ENCODE measurements at places on chromosomes 12 and 14. TPM values are rescaled to one million over a fixed set of nuclear protein-coding genes. Genes with fewer than 3 reads are reported as not detected.

GRCh38 chr12:5184186-5184585 is 140.5 kb downstream of the KCNA5 start:
- no peaks in the 10 kb centered on the region for H3K27me3 ChIP-seq
- H3K4me3 ChIP-seq, result no peak overlapping the region
- H3K27ac ChIP-seq, result no peak overlapping the region

DNA sequence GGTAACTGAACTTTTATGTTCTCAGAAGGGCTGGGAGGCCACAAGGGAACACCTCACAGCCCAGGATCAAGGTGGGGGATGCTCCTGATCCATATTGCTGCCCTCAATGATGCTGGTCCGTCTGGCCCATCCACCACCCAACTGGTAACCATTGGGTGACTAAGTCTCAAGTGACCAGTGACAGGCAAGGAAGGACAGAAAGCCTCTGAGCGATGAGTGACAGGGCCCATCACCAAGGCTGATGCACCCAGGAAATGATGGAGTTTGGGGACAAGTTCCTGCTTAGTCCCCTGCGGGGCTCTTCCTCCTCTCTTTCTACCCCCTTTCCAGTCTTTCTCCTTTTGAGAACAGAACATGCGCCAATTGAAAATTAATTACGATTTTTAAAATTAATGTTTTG is 2.6 kb upstream of the MMP19 start:
- H3K36me3 ChIP-seq, result no peaks in the 10 kb centered on the region
- H3K27me3 ChIP-seq, result no peaks in the 10 kb centered on the region
- no peak overlapping the region for H3K27ac ChIP-seq
- DNase-seq, result no peak
- no peak overlapping the region for H3K4me3 ChIP-seq

- no peaks in the 10 kb centered on the region for H3K36me3 ChIP-seq
- no peak overlapping the region for H3K4me3 ChIP-seq
- no peak for DNase-seq
- no peaks in the 10 kb centered on the region for H3K27me3 ChIP-seq
- no peak overlapping the region for H3K27ac ChIP-seq
Observed at GRCh38 chr12:75859868-75860267, 171.7 kb downstream of the PHLDA1 start.

DNA sequence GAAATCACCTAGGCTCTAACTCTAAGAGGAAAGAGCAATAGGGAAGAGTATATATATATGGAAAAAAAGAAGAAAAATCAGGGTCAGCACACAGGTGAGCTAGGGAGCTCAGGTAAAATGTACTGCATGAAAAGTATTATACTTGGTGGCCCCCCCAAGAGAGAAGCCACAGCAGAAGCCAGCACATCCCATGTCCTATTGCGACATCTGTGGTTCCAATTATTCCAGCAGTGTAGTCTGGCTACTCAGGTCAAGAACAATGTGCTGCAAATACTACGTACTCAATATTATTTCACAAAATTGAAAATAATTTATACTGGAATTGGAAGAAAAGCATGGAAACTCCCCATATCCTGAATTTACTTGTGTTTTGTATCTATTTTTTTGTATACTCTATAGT is 85.5 kb downstream of the CEP83 start:
- H3K4me1 ChIP-seq, result no peaks in the 10 kb centered on the region
- no peak overlapping the region for H3K4me3 ChIP-seq
- H3K27me3 ChIP-seq, result no peaks in the 10 kb centered on the region
- no peak for DNase-seq
- no peak overlapping the region for H3K27ac ChIP-seq
- no peaks in the 10 kb centered on the region for H3K36me3 ChIP-seq

GRCh38 chr14:79598339-79598738 is 613.0 kb downstream of the DIO2 start:
- no peaks in the 10 kb centered on the region for H3K4me1 ChIP-seq
- no peak for DNase-seq
- no peak overlapping the region for H3K4me3 ChIP-seq
- no peak overlapping the region for H3K27ac ChIP-seq
- H3K36me3 ChIP-seq, result no peaks in the 10 kb centered on the region
- H3K27me3 ChIP-seq, result no peaks in the 10 kb centered on the region

DNA sequence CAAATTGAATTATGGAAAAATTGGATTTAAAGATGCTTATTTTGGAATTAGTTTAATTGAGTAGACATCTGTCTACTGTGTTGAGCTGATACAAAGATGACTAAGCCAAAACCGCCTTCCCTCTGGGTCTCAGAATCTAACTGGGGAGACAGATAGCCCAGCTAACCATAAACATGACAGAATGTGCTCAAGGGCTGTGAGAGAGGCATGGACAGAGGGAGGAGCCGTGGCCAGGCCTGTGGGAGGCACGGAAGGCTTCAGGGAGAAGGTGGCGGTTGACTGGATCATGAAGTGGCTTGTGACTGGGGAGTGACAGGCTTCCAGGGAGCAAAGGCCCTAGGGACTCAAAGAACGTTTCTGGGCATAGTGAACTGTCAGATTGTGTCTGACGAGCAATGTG is 74.6 kb downstream of the DACT1 start:
- no peaks in the 10 kb centered on the region for H3K36me3 ChIP-seq
- no peak for DNase-seq
- no peaks in the 10 kb centered on the region for H3K4me1 ChIP-seq
- H3K4me3 ChIP-seq, result no peak overlapping the region
- no peak overlapping the region for H3K27ac ChIP-seq

- no peak overlapping the region for H3K4me3 ChIP-seq
- H3K36me3 ChIP-seq, result no peaks in the 10 kb centered on the region
- peaks cover 24% of the 10 kb centered on the region for H3K4me1 ChIP-seq
- DNase-seq, result no peak
- H3K27me3 ChIP-seq, result no peaks in the 10 kb centered on the region
- H3K27ac ChIP-seq, result no peak overlapping the region
Observed at GRCh38 chr14:64951724-64952123, 9.2 kb upstream of the GPX2 start.

GRCh38 chr12:132167611-132168310 is 23.5 kb downstream of the NOC4L start:
- H3K27me3 ChIP-seq, result no peaks in the 10 kb centered on the region
- H3K4me1 ChIP-seq, result peaks cover 3% of the 10 kb centered on the region
- no peak overlapping the region for H3K27ac ChIP-seq
- no peak for DNase-seq

- peak overlapping the region; percentile 69 for H3K4me3 ChIP-seq
- DNase-seq, result no peak
- H3K27ac ChIP-seq, result peak overlapping the region; percentile 87
- H3K4me1 ChIP-seq, result no peaks in the 10 kb centered on the region
Observed at GRCh38 chr12:31326736-31327659, 1.0 kb upstream of the SINHCAF start.

DNA sequence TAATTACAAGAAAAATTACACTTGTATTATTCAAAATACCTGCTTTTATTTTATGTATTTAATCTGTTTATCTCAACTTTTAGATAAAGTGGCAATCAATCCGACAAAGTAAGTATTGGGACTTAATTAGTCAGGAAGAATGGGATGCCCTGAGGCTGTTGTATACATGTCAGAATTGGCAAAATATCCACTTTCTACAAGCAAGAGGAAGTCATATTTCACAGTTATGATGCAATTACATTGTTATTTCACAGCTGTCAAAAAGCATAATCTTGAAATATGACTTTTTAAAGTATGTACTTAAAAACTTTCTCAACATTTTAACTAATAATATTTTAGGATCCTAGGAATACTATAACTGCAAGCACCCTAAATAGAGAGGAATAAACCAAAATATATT is 357.1 kb upstream of the MGAT4C start:
- H3K4me3 ChIP-seq, result no peak overlapping the region
- no peaks in the 10 kb centered on the region for H3K27me3 ChIP-seq
- DNase-seq, result no peak
- H3K36me3 ChIP-seq, result no peaks in the 10 kb centered on the region

GRCh38 chr12:72295101-72295500 is 22.9 kb downstream of the TRHDE start:
- H3K27me3 ChIP-seq, result no peaks in the 10 kb centered on the region
- no peaks in the 10 kb centered on the region for H3K36me3 ChIP-seq
- H3K4me1 ChIP-seq, result no peaks in the 10 kb centered on the region
- H3K27ac ChIP-seq, result no peak overlapping the region
- no peak for DNase-seq

- no peak overlapping the region for H3K4me3 ChIP-seq
- H3K4me1 ChIP-seq, result peaks cover 36% of the 10 kb centered on the region
- H3K27me3 ChIP-seq, result no peaks in the 10 kb centered on the region
- DNase-seq, result no peak
- peaks cover 25% of the 10 kb centered on the region for H3K36me3 ChIP-seq
- peak overlapping the region; percentile 39 for H3K27ac ChIP-seq
Observed at GRCh38 chr12:57154804-57155434, 7.5 kb upstream of the LRP1-AS start.

DNA sequence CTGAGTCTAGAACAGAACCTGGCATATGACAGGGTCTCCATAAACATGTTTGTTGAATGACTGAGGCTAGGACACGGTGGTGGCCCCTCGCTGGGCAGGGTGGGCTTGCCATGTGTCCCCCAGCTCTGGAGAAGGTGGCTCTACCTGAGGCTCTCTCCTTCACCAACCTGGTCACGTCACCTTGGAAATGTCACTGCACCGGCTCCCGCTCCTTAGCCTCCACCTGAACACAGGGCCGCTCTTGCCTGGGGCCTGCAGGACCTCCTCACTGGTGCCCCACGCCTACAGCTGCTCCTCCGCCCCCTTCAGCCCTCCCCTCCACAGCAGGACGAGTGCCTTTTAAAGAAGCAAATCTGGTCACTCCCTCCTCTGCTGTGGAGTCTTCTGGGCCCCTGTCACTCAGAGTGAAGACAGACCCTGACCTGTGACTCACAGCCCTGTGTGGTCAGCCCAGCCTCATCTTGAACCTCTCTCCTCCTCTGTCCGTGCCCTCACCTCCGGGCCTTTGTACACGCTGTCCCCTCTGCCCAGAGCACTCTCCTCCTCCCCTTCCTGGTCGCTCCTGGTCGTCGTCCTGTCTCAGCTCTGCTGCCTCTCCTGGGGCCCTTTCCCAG is 81.0 kb downstream of the ADGRD1 start:
- H3K27ac ChIP-seq, result no peak overlapping the region
- DNase-seq, result no peak
- H3K27me3 ChIP-seq, result no peaks in the 10 kb centered on the region
- no peak overlapping the region for H3K4me3 ChIP-seq
- H3K36me3 ChIP-seq, result no peaks in the 10 kb centered on the region

DNA sequence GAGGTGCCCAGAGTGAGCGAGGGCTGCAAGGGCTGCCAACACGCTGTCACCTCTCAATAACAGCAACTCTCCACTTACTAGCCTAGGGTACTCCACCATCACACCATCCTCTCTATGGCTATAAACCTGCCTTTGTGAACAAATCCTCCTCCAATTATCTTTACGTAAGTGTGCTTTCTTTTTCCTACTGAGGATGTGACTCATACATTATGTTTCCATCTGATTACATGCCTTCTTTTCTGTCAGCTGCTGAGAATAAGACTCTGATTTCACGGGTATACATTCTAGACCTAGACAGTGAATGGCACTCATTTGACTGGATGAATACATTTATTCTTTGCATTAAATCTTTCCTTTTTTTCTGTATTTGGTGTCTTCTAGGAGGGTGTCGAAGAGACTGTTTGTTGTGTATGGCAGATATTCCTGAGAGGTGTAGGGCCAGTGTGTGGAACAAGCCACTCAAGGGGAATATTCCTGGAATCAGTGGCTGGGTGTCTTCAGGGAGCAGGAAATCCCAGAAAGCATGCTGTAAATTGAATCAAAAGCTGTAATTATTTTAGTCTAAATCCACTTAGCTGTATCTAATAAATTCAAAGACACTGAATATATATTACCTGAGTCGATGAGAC is 327.3 kb upstream of the TMTC1 start:
- DNase-seq, result no peak
- no peaks in the 10 kb centered on the region for H3K4me1 ChIP-seq
- H3K27ac ChIP-seq, result no peak overlapping the region
- H3K4me3 ChIP-seq, result no peak overlapping the region
- no peaks in the 10 kb centered on the region for H3K27me3 ChIP-seq

- no peaks in the 10 kb centered on the region for H3K36me3 ChIP-seq
- peaks cover 8% of the 10 kb centered on the region for H3K4me1 ChIP-seq
- H3K27ac ChIP-seq, result no peak overlapping the region
- H3K27me3 ChIP-seq, result no peaks in the 10 kb centered on the region
- no peak for DNase-seq
Observed at GRCh38 chr14:105666420-105666819, 140.0 kb downstream of the TMEM121 start.

DNA sequence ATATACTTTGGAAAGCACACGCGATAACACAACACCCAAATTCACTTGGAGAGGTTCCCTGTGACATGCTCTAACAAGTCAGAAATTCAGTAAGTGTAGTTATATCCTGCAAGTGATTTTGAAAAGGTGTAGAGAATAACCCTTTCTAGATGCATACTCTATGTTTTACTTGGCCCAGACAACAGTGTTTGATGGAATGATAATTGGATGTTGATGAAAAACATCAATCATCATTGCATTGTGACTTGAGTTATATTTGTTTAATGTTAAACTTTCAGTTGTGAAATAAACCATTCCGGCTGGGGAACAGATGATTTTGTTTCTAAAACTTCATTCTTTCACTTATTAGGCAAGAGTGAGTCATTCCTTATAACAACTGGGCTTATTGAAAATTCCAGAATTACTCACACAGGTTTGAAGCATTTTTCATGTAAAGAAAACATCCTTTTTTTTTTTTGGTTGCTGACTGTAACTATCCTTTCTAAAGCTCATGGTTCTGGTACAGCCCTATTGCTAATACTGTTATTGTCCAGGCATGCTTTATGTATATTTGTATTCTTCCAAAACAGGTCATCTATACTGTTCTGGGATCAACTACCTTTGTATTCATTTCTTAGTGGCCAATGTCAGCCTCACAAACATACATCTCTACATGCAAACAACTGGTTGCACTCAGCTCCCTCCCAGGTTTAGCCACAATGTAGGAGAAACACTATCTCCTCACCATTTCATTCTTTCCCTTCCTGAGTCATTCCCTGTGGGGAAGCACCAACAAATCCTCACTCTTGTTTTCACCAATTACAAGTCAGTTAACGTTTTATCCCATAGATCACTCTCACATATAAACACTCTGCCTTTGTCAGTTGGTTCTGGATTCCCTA is 121.2 kb upstream of the LRIG3 start:
- no peaks in the 10 kb centered on the region for H3K4me1 ChIP-seq
- no peak overlapping the region for H3K4me3 ChIP-seq
- no peak overlapping the region for H3K27ac ChIP-seq
- H3K36me3 ChIP-seq, result no peaks in the 10 kb centered on the region

DNA sequence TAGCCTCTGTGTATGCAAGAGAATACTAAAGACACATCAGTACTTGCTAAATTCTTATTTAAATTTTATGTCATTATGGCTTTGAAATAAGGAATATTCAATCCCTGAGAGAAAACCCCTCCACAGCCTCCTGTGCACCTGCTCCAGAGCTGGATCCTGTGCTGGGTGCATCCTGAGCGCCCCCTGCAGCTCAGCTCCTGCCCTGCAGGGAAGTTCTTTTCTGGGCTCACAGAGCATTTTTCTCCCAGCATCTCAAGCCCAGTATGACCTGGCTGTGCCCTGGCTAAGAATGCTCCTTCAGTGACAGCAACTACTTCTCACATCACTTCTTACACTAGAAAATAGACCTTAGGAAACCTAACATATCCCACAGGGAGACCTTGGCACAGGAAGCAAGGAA is 1211.7 kb downstream of the TMEM121 start:
- H3K27me3 ChIP-seq, result no peaks in the 10 kb centered on the region
- DNase-seq, result no peak
- no peak overlapping the region for H3K27ac ChIP-seq
- no peak overlapping the region for H3K4me3 ChIP-seq

The RNF212B gene
- total RNA-seq, result 0.51 TPM

The CLEC6A gene
- total RNA-seq, result not detected

The TSPAN19 gene
- not detected for total RNA-seq

The TMTC1 gene
- 3.3 TPM for total RNA-seq

The HPD gene
- 31.3 TPM for total RNA-seq

The CNTN1 gene
- 1.2 TPM for total RNA-seq

Measured in liver (tissue), 10 donors.